A172 (cell line): ENCODE measurements at places on chromosomes 11 and 22. TPM values are rescaled to one million over a fixed set of nuclear protein-coding genes. Genes with fewer than 3 reads are reported as not detected.

POU2AF2 gene
- not detected in 2 replicates for total RNA-seq

TTLL1 gene
- total RNA-seq = 4.7 and 6.6 TPM in 2 replicates

C11orf21 gene
- 2.0 and 2.8 TPM in 2 replicates for total RNA-seq

ROBO4 gene
- 11.7 and 15.9 TPM in 2 replicates for total RNA-seq

UBQLNL gene
- total RNA-seq = not detected in 2 replicates

MYBPC3 gene
- not detected in 2 replicates for total RNA-seq

MAPK8IP1 gene
- total RNA-seq = 24.0 and 24.2 TPM in 2 replicates

LPXN gene
- total RNA-seq = 0.84 and 1.8 TPM in 2 replicates

PELI3 gene
- total RNA-seq = 13.3 and 16.1 TPM in 2 replicates

CHRM1 gene
- 0.02 TPM in 1 of 2 replicates, not detected in the other for total RNA-seq

CHEK2 gene
- 14.3 and 27.3 TPM in 2 replicates for total RNA-seq

DDI1 gene
- not detected in 2 replicates for total RNA-seq

ARFGAP3 gene
- 27.7 and 33.0 TPM in 2 replicates for total RNA-seq

SCUBE1 gene
- total RNA-seq = not detected in 2 replicates

LINC01488 gene
- not detected in 2 replicates for total RNA-seq

HPX gene
- 0.14 and 0.74 TPM in 2 replicates for total RNA-seq
